Astrocyte of the hippocampus (primary cell): ENCODE measurements at places on chromosomes 7 and 10.

- DNase-seq, result no peak
These were observed 528.6 kb upstream of the CELF2 start for GRCh38 chr10:10489076-10489475.

DNA sequence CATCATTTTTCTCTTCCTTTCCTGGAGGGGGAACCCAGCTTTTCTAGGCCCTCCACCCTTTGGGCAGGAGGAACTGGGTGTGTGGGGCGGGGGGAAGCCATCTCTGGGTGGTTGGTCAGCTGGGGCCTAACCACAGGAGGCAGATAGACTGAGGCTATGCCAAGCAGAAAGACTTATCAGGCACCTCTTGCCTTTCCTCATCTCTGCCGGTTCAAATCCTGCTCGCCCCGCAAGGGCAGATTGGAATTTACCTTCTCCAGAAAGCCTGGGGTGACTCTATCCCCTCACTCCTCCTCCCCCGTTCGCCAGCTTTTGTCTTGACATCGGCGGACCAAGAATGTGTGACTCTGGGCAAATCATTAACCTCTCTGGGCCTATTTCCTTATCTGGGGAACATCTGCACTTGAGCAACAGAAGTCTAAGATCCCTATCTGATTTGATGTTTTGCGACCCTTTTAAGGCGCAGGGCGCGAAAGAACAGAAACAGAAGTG is 584 bp upstream of the GARS1 start:
- DNase-seq, result no peak

- no peak for DNase-seq
These were observed 22.3 kb downstream of the CHST12 start for GRCh38 chr7:2425749-2426148.

- DNase-seq, result no peak
These were observed 302.7 kb downstream of the ZEB1 start for GRCh38 chr10:31621733-31622132.

GRCh38 chr7:54116956-54117355 is 425.2 kb upstream of the VSTM2A start:
- no peak for DNase-seq

- DNase-seq, result no peak
These were observed 80.8 kb downstream of the TMEM106B start for GRCh38 chr7:12291870-12292269.

DNA sequence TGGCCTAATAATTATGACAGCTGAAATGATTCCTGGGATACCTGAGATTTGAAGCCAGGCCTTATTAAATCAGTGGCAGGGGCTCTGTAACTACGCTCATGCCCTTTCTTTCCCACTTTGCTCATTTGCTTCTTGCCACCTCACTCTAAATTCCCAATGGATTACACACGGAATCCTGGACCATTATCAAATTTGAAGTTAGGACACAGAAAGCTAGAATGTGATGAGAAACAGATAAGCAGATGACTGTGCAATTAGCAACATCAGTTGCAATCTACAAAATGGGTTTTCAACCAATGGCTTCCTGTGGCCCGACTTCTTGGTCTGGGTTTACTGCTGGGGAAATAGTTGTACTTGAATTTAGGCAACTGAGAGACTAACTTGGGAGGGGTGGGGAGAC is 374.3 kb downstream of the INHBA start:
- peak; percentile 33 for DNase-seq

- no peak for DNase-seq
These were observed 84.2 kb downstream of the CACNA2D1 start for GRCh38 chr7:82359426-82359825.

DNA sequence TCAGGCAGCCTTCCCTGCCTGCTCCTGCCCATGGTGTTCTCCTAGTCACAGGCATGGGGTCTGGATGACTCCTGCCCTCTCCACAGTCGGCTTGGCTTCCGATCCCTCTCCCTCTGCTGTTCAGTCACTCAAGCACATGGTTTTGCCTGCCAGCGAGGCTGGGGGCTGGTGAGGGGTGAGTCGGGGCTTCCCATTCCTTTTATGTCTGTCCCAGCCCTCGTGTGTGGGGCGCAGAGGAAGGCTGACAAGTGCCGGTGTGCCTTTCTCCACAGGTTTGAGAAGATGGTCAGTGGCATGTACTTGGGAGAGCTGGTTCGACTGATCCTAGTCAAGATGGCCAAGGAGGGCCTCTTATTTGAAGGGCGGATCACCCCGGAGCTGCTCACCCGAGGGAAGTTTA is 40.1 kb downstream of the TACR2 start:
- DNase-seq, result no peak

DNA sequence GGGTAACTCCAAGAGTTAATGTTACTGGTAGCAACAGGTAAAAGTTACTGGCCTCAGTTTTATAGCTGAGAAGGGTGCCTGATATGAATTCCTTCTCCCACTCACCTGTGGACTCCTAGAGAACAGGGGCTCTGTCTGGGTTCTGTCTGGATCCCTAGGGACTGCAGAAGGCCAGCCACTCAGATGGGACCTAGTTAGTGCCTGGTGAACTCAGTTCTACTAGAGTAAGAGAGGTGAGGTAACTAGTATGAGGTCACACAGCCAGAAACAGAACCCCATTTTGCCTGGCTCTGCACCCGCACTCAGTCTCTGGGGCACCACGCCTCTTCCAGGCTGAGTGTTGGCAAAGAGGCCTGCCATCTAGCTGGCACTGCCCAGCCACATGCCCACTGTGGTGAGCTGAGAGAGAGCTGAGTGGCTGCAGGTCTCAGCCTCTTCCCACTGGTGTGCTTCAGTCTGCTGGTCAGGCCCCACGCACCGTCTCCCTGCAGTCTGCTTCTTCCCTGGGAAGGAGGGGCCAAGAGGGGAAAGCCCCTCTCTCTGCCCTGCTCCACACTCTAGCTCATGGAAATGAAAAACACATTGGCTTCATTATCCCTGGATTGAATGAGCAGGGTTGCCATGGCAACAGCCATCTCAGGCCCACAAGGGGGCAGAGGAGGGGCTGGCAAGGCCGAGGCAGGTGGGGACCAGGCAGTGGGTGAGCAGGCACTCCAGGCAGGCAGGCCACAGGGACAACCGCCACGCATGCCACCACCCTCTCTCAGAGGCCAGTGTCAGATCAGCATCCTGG is 110.6 kb downstream of the ZMIZ1 start:
- DNase-seq, result peak; percentile 83

DNA sequence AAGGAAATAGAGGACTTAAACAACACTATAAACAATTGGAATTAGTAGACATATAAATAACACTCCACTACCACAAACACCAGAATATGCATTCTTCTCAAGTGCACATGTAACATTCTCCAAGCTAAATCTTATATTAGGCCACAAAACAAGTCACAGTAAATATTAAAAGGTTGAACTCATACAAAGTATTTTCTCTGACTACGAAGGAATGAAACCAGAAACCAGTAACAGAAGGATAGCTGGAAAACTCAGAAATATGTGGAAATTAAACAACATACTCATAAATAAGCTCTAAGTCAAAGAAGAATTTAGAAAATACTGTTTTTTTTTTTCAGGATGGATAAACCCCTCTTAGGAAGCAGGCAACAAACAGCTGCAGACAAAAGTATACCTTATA is 77.4 kb upstream of the IGFBP3 start:
- DNase-seq, result no peak

DNA sequence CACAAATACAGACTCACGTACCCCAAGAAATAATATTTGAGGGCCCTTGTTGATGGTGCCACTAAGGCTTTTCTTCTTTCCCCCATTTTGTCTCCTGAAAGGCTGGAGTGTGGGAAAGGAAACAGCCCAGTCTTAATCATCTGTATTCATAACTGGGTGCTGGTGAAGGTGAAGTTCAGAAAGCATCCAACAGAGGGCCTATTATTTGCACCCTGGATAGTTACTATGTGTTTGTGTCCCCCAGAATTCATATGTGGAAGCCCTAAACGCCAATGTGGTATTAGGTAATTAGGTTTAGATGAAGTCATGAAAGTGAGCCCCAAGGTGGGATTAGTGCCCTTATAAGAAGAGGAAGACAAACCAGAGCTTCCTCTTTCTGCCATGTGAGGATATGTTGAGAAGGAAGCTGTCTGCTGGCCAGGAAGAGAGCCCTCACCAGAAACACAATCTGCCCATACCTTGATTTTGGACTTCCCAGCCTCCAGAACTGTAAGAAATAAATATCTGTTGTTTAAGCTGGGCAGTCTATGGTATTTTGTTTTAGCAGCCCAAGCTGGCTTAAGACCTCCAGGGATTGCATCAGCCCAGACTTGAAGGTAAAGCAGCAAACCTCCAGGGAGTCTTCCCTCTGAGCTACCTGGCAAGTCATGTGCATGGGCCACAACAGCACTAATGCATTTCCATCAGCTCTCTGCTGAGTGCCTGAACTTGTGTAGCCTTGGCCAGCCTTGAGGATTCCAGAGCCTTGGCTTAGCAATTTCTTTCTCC is 90.0 kb upstream of the ADRB1 start:
- no peak for DNase-seq

GRCh38 chr7:118057404-118057803 is 126.6 kb upstream of the LSM8 start:
- DNase-seq, result peak; percentile 26

- no peak for DNase-seq
These were observed 203.4 kb downstream of the PRPF18 start for GRCh38 chr10:13790196-13790595.

GRCh38 chr7:27647046-27647445 is 15.6 kb downstream of the HIBADH start:
- peak; percentile 25 for DNase-seq

DNA sequence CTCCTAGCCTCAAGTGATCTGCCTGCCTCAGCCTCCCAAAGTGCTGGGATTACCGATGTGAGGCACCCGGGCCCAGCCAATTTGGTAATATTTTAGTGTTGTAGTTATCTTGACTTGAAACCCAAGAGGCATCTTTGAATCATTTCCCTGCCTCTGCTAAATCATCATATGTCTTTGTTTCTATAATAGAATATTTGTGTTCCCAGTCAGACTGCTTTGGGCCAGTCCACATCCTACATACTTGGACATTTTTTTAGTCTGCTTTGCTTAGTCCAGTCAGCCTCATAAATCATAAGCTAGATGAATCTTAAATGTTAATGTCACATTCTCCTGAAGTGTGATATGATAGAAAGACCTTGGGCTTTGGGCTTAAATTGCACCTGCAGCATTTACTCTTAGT is 5.9 kb downstream of the STAM start:
- no peak for DNase-seq

GRCh38 chr10:129689671-129690071 is 222.6 kb downstream of the MGMT start:
- DNase-seq, result peak; percentile 38

DNA sequence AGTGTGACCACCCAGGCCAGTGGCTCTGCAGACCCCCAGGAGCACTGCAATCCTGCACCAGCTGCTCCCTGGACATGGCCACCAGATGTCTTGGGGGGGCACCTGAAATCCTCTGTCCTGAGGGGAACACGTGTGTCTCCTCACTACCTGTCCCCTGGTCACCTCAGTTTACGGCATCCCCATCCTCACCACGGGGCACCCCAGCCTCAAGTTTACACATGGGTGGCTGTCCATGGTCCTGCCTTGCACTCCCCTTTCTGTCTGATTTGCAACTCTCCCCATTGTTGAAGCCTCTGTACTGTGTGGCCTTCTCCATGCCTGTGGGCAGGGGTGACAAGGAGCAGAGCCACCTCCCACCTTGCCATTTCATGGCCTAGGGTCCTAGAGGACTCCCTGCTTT is 67.2 kb downstream of the RAMP3 start:
- DNase-seq, result peak; percentile 18

DNA sequence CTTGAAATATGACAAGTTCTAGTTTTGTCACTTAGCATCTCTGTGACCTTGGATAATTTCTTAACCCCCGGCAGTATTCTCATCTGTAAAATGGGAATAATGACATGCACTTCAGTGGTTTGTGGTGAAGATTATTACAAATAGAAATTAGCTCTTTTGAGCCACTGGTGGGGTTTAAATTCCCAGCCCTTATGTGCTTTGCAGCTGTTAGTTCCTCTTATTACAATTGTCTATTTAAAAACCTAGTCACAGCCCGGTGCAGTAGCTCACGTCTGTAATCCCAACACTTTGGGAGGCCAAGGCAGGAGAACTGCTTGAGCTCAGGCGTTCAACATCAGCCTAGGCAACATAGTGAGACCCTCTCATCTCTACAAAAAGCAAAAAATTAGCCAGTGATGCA is 30.1 kb downstream of the CAV1 start:
- no peak for DNase-seq

- no peak for DNase-seq
These were observed 171.0 kb upstream of the SEMA3E start for GRCh38 chr7:83819911-83820310.

GRCh38 chr10:68303849-68304412 is 27.9 kb upstream of the HNRNPH3 start:
- DNase-seq, result no peak

DNA sequence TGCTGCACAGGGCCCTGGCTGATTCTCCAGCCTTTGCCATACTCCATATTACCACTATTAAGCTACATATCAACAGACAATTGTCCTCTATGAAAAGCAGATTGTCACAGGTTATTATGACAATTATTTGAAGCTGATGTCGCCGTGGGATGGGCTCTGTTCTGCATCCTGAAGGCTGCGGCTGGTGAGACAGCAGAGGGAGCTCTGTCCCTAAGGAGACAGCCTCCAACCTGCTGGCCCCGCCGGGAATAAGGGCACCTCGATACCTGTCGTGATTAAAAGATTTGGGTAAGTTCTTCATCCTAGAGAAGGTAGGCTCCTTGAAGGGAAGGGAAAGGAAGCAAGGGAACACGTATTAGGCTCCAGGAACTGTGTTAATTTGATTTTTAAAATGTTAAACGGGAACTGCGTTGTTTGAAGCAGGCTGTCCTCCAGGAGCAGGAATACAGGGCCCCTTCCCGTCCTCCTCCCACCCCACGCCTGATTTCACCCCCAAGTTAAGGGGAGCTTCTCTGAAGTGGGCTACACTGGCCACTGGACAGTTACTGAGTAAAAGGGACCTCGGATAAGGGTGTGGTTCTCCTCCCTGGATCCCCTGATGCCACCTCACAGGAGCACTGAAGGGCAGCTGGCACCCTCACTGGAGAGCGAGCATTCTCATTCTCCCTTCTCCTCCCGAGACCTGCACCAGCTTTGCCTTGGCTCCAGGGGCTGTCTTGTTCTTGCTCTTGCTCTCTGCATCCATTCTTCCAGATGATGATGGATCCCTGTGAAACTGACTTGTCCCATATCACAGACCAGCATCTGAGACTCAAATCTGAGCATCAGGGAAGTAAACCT is 11.8 kb upstream of the TIAL1 start:
- peak; percentile 61 for DNase-seq

DNA sequence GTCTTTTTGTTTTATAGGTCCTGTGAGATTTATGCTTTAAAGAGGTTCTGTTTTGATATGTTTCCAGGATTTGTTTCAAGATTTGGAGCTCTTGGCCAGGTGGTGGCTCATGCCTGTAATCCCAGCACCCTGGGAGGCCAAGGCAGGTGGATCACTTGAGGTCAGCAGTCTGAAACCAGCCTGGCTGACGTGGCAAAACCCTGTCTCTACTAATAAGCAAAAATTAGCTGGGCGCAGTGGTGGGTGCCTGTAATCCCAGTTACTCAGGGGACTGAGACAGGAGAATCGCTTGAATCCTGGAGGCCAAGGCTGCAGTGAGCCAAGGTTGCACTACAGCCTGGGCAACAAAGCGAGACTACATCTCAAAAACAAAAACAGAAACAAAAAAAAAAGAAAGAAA is 8.3 kb upstream of the HYAL4 start:
- DNase-seq, result no peak
